ENCODE measurements at places on chromosomes 2 and 18.

GRCh38 chr2:3149441-3150217 lies 228.0 kb downstream of the EIPR1 start:
- DNase-seq = no peak

DNA sequence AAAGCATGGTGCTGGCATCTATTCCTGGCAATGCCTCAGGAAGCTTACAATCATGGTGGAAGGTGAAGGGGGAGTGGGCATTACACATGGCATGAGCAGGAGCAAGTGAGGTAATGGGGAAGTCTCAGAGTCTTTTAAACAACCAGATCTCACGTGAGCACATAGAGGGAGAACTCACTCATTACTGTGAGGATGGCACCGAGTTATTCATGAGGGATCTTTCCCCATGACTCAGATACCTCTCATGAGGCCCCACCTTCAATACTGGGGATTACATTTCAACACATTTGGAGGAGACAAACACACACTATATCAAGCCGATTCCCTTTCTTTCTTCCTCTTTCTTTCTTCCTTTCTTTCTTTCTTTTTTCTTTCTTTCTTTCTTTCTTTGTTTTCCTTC lies 47.9 kb upstream of the FANCL start:
- no peak for DNase-seq

- DNase-seq = no peak
These were observed 29.6 kb upstream of the ENOSF1 start for GRCh38 chr18:741931-742512.

- no peak for DNase-seq
These were observed 18.7 kb upstream of the NEMP2 start for GRCh38 chr2:190553254-190553653.

- no peak for DNase-seq
These were observed 341.1 kb downstream of the BCL11A start for GRCh38 chr2:60212181-60212945.

DNA sequence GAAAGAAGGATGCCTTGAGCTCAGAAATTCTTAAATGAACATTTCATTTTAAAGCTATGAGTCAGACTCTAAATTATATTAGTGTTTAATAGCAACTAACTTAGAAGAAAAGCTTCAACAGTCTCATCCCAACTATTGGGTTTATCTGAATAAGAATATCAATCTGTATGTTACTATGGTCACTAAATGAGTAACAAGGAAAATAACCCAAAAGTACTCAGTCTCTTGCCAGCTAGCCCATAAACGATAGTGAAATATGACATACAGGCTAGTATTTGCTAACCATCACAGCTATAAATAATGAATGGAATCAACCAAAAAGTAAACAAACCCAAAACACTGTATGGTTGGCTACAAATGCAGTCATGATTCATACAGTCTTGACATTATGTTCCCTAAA lies 174.9 kb downstream of the RAB3GAP1 start:
- no peak for DNase-seq

GRCh38 chr2:9556121-9556743 lies 602 bp upstream of the ADAM17 start:
- no peak for DNase-seq

GRCh38 chr18:4232656-4233055 lies 222.5 kb downstream of the DLGAP1 start:
- no peak for DNase-seq

Data from activated CD8-positive, alpha-beta memory T cell treated with anti-CD3 and anti-CD28 coated beads for 1 hour (primary cell).